ENCODE measurements at places on chromosomes 3 and 15. TPM values are rescaled to one million over a fixed set of nuclear protein-coding genes. Genes with fewer than 3 reads are reported as not detected.

MINAR1 gene
- 0.32 TPM for total RNA-seq

TGM4 gene
- not detected for total RNA-seq

CPNE9 gene
- total RNA-seq = 0.64 TPM

CCDC13 gene
- 0.72 TPM for total RNA-seq

DNA sequence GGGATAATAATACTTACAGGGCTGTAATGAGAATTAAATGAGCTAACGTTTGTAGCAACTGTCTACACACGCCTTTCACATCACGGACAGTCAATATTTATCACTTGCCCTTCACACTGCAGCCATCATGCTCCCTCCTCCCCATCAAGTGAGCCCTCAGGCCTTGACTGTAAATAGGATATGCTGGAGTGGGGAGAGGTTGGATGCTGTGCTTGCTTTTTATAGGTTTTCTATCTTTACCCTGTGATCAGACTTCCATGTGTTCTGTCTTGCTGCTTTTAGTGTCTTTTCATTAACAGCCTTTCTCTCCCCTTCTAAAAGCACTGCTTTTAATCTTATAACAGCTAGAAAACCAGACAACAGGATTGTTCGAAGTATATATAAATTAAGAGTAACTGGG is 12.8 kb upstream of the MAGEF1 start:
- H3K4me1 ChIP-seq = no peaks in the 10 kb centered on the region
- H3K36me3 ChIP-seq = no peaks in the 10 kb centered on the region
- H3K4me3 ChIP-seq = no peak overlapping the region
- H3K27me3 ChIP-seq = no peaks in the 10 kb centered on the region

- no peaks in the 10 kb centered on the region for H3K36me3 ChIP-seq
- no peak overlapping the region for H3K4me3 ChIP-seq
- H3K27me3 ChIP-seq = no peaks in the 10 kb centered on the region
- no peaks in the 10 kb centered on the region for H3K4me1 ChIP-seq
Observed at GRCh38 chr3:20999661-21000060, 751.3 kb downstream of the ZNF385D start.

DNA sequence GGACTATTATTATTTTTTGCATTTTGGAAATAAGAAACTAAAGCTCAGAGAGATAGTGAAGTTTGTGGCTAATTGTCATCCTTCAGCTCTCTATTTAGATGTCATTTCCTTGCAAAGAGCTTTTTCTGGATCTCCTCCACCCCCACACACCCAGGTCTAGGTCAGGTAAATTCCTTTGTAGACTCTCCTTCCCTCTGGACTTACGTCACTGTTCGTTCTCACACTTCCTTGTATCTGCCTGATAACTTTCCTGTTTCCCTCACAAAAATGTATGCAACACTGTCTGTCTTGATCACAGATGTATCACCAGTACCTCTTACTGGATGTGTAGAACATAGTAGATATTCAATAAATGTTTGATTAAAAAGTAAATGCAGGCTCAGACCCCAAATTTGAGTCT is 6.1 kb upstream of the MB21D2 start:
- peaks cover under 1% of the 10 kb centered on the region for H3K4me1 ChIP-seq
- no peaks in the 10 kb centered on the region for H3K27me3 ChIP-seq
- H3K4me3 ChIP-seq = no peak overlapping the region
- H3K27ac ChIP-seq = no peak overlapping the region
- no peaks in the 10 kb centered on the region for H3K36me3 ChIP-seq
- DNase-seq = no peak

DNA sequence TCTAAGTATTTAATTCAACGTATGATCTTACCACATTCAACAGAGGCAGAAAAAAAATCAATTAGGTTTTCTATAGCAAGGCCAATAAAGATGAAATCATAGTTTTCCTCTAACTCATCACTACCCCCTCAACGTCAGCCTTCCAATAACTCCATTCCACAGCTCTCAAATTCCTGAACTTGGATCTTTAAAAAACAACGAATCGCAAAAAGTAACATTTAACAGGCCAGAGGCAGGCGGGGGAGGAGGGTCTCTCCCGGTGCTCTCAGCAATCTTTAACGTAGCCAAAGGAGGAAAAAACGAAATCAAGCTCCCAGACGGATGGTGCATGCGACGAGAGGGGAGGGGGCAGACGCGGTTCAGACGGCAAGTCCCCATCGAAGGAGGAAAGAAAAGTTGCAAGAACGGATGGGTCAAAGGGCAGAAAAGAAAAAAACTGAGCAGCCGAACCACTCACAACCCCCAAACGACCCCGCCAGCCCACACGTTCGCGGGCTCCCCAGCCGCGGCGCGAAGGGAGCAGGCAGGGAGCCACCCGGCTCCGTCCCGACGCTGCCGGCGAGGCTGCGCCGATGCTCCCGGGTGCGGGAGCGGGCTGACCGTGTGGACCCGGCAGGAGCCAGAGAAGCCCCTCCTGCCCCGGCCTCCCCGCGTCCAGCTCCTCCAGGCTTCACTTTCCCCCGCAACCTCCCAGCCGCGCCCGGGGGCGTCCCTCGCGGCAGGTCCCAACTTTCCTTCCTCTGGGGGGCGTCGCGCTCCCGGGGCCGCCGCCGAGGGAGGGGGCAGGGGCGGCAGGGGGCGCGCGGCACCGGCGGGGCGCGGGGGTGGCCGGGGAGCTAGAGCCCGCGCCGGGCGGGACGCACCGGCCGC is 703 bp downstream of the PEAK1 start:
- peaks cover 14% of the 10 kb centered on the region for H3K4me1 ChIP-seq
- H3K4me3 ChIP-seq = peak overlapping the region; percentile 58
- H3K27ac ChIP-seq = no peak overlapping the region
- H3K36me3 ChIP-seq = no peaks in the 10 kb centered on the region

DNA sequence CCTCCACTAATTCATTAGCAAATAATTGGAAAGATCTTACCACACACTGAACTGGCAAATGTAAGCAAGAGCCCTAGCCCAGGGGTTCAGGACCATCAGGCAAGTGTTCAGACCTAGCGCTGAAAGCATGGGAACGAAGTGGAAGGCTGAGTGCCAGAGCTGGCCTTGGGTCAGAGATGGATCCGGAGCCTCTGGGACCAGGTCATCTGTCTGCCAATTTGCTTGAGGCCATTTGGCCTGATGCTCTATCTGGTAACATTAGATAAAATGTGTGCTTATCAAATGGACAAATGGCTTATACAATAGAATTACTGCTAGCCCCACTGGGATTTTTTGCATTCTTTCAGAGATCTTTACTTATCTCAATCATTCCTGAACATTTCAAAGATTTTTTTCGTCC is 1.4 kb upstream of the TMC3 start:
- no peak overlapping the region for H3K27ac ChIP-seq
- no peaks in the 10 kb centered on the region for H3K4me1 ChIP-seq
- no peak overlapping the region for H3K4me3 ChIP-seq

DNA sequence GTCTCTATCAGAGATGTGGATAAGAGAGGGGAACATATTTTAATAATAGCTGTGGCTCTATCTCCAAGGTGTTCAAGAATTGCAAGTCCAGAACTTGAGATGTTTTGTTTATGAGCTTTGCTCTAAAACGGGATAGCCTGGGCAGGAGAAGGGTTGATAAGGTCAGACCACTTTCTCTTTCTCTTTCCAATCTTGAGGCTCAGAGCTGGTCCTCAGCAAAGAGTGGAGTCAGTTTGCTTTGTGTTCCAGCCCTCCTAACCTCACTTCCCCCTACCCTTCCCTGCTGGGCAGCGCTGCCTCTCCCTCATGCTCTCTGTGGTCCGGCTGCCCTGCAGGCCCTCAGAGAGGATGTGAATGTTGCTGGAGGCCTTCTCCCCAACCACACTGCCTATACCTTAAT is 13.8 kb downstream of the KLHL6 start:
- H3K27me3 ChIP-seq = no peaks in the 10 kb centered on the region
- DNase-seq = no peak
- H3K36me3 ChIP-seq = no peaks in the 10 kb centered on the region
- H3K27ac ChIP-seq = no peak overlapping the region
- H3K4me1 ChIP-seq = peaks cover 80% of the 10 kb centered on the region
- no peak overlapping the region for H3K4me3 ChIP-seq
